Muscle of back (tissue), 13 donors: ENCODE measurements at places on chromosomes 16 and 17. TPM values are rescaled to one million over a fixed set of nuclear protein-coding genes. Genes with fewer than 3 reads are reported as not detected.
A peak's percentile ranks its signal among the peaks of the same experiment; 100 is the strongest.

GRCh38 chr17:82882715-82883418 lies 43.0 kb upstream of the ZNF750 start:
- DNase-seq: no peak

The TBC1D26 gene
- polyA plus RNA-seq: 0.63 TPM

DNA sequence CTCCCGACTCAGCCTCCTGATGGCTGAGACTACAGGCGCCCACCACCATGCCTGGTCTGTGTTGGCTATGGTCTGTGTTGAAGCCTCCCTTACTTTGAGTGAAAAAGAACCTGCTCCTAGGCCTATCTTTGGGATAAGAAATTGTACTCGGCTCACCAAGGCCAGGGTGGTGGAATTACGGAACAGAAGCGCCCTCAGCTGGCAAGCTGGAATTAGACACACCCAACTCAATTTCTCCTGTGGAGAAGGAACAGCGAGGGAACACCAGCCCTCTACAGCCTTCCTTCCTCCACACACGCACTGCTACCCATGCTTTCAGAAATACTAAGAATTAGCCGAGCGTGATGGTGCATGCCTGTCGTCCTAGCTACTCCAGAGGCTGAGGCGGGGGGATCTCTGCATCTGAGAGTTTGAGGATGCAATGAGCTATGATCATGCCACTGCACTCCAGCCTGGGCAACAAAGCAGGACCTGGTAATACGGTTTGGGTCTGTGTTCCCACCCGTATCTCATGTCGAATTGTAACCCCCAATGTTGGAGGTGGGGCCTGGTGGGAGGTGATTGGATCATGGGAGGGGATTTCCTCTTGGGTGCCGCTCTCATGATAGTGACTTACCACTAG lies 40.1 kb upstream of the RBBP6 start:
- DNase-seq: no peak

The MAPT gene
- polyA plus RNA-seq: 11.7 TPM

The NPIPA3 gene
- polyA plus RNA-seq: 6.5 TPM

- DNase-seq: no peak
Observed at GRCh38 chr16:75983296-75983695, 257.0 kb upstream of the CPHXL start.

DNA sequence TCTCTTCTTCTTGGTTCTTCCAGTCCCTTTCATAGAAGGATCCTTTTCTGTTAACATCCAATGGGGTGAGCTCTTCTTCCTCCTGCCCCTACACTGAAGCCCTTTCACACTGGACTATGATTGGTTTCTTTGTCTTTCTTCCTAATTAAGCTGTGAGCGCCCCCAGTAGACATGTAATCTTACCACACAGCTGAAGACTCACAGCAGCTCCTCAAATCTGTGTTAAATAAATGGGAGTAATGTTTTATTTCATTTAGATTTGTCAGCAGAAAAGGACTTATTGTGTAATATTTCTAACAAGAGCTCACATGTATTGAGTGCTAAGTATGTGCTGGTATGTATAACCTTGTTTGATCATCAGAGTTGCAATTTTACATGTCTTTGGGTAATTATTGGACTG lies 55.7 kb downstream of the TOX3 start:
- DNase-seq: no peak

DNA sequence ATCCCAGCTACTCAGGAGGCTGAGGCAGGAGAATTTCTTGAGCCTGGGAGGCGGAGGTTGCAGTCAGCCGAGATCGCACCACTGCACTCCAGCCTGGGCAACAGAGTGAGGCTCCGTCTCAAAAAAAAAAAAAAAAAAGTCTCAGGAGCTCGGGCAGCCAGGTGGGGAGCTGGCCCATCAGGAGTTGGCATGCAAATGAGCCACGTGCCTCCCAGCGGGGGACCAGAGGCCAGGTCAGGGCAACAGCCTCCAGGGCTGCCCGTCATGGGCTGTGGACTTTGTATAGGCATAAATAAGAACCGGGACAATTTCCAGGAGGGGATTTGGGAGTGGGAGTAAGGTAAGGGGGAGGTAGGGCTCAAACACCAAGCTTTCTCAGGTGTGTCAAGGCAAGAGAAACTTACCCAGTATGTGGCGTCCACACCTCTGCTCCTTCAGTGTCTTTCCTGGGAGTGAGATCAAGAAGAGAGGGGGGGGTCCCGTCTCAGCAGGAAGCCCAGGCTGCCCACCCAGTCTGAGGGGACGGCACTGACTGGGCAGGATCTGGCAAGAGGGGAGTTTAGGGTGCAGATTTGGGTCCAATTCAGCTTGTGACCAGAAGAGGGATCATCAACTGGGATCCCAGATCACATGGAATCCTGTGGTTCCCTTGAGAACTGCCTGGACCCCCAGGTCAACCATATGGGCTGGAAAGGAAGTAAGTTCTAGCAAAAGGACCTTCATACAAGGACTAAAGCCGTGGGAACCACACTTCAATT lies 22.3 kb upstream of the G6PC1 start:
- peak; percentile 11 for DNase-seq

The CSH2 gene
- polyA plus RNA-seq: 6.6 TPM

The AXIN2 gene
- 12.7 TPM for polyA plus RNA-seq

DNA sequence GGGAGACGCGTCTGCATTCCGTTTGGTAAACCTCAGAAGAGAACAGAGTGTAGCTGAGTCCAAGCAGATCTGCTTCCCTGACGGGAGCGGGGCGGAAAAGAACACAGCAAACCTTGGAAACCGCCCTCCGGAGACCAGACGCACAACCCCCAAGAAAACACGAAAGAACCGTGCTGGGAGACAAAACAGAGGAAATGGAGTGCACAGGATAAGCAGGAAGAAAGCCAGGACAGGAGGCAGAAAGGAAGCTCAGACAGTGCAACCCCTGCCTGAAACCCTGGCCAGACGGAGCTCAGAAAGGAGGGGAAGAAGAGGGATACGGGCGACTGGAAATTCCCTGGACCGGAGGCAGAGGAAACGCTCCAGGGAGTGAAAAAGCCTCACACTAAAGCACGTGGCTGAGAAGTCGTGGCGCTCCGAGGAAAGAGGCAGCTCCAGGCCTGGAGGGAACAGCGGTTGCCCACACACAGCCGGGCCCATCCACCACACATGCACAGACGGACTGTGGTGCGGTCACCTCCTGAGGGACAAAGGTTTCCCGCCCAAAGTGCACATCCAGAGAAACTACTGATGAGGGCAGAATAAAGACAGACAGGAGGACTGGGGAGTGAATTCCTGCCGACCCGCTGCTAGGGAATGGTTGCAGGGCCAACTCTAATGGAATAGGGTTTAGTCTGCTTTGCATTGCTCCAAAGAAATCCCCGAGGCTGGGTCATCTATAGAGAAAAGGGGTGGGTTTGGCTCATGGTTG lies 10.2 kb downstream of the DPEP1 start:
- no peak for DNase-seq

DNA sequence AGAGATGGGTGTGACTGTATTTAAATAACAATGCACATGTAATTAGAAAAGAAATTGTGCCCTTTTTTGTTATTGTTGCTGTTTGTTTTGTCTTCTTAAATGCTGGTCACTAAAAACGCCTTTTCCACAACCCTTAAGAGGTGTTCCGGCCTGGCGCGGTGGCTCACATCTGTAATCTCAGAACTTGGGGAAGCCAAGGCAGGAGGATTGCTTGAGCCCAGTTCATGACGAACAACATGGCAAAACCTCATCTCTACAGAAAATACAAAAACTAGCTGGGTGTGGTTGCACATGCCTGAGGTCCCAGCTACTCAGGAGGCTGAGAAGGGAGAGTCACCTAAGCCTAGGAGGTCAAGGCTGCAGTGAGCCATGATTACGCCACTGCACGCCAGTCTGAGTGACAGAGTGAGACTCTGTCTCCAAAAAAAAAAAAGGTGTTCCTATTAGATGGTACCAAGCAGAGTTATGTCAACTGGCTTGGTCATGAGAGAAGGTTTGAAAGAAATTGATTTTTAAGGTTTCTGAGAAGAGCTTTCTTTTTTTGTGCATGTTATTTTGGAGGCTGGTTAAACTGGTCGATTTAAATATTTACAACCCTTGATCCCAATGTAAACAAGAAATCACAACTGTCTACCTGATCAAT lies 23.5 kb upstream of the RFFL start:
- DNase-seq: no peak

- DNase-seq: no peak
Observed at GRCh38 chr16:4433914-4434787, 8.5 kb downstream of the DNAJA3 start.

GRCh38 chr17:60637683-60638082 lies 37.7 kb downstream of the PPM1D start:
- no peak for DNase-seq

DNA sequence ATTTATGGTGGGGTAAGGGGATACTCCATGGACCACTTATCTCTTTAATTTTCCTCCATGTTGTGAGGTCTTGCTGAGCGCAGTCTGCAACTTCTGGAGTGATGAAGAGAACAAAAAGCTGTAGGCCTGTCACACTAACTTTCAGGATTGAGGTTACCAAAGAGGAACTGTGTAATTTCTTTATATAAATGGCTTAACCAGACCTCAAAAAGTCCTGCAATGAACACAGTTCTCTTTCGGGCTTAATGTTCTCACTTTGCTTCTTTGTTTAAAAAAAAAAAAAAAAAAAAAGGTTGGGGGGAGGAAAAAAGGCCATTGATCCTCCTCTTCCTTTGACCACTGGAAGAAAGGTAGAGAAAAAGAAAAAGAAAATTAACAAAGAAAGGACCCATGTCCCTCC lies 86.8 kb upstream of the SOX9 start:
- DNase-seq: no peak

The TEKT5 gene
- polyA plus RNA-seq: 0.27 TPM

The OTOA gene
- 0.05 TPM for polyA plus RNA-seq

DNA sequence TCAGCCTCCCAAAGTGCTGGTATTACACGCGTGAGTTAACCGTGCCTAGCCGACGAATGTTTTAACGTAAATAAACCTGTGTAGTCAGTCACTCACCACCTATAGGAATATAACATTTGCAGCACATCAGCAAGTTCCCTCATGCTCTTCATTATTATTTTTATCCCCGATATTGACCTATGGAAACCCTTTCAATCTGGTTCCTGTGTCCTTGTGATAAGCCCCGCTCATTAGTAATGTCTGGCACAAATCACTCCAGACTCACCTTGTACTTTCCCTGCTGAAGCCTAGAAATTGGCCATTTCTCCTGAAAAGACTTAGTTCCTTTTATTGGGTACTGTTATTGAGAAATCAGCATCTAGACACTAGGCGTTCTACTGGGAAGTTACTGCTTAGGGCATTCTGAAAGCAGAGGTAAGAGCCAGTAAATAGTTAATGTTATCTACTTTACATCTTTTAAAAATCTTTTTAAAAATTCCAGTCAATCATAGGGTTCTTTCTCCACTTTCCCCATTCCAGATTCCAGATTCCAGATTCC lies 1.5 kb upstream of the PHKG2 start:
- DNase-seq: no peak

- no peak for DNase-seq
Observed at GRCh38 chr16:85153046-85153445, 40.8 kb upstream of the CIBAR2 start.

DNA sequence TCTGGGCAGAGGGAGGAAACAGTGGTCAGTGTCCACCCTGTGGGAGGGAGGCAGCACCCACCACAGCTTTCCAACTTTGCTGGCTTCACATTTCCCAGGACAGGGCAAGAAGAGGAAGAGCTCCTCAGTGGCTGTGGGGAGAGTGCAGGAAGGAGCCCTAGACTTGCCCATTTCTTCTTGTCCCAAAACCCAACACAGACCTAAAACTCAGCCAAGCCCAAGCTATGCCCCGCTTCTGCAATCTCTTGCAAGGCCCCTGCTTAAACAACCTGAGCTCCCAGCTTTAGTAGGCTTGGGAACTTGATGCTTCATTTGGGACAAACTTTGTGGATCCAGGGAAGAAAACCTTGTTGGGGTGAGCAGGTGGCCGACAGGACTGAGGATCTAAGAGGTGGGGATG lies 173.8 kb downstream of the LGALS9B start:
- DNase-seq: no peak

The OTOP2 gene
- not detected for polyA plus RNA-seq

GRCh38 chr16:46629331-46630219 lies 8.4 kb upstream of the SHCBP1 start:
- peak; percentile 61 for DNase-seq

The PYDC1 gene
- 0.54 TPM for polyA plus RNA-seq

DNA sequence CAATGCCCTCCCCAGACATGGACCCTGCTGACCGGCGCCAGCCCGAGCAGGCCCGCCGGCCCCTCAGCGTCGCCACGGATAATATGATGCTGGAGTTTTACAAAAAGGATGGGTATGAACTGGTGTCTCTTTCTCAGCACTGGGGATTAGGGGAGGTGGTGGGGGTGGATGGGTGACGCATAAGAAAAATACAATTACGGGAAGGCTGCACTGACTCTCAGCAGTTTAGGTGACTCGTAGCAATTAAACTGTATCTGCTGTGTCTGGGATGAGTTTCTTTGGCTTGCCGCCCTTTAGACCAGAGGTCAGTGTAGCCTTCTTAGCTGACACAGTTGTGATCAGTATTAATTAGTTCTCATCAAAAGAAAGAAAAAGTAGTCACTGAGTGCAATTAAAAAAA lies 59.0 kb downstream of the ELAC2 start:
- no peak for DNase-seq

GRCh38 chr16:10579965-10580882 lies at the start of gene EMP2:
Gene EMP2, minus strand, starts transcription at chr16:10580598. Its CDS starts 32,981 bp downstream, at chr16:10547617.
- DNase-seq: peak; percentile 94

The CCL14 gene
- 34.3 TPM for polyA plus RNA-seq

GRCh38 chr17:59892251-59892923 lies 356 bp downstream of the TUBD1 start:
- DNase-seq: peak; percentile 7

The OR3A3 gene
- polyA plus RNA-seq: 0.12 TPM

- DNase-seq: no peak
Observed at GRCh38 chr17:76499267-76499667, 2.0 kb downstream of the RHBDF2 start.
